Hypothalamus (tissue), 51 donors: ENCODE measurements at places on chromosomes 5 and 9.

DNA sequence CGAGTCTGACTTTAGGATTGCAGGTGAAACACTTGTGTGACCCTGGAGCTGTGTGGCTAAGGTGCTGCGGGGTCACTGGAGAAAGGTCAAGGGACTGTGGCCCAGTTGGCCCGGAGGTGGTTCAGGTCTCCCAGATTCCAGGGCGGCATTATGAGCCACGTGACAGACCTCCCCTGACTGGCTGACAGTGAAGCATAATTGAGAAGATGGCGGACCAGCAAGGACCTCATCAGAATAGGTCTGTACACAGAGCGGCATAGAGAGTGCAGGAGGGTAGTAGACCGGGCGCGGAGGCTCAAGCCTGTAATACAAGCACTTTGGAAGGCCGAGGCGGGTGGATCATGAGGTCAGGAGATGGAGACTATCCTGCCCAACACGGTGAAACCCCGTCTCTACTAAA lies 815 bp upstream of the ODF2 start:
- no peak for DNase-seq

GRCh38 chr9:14106699-14107098 lies 207.2 kb downstream of the NFIB start:
- no peak for DNase-seq

DNA sequence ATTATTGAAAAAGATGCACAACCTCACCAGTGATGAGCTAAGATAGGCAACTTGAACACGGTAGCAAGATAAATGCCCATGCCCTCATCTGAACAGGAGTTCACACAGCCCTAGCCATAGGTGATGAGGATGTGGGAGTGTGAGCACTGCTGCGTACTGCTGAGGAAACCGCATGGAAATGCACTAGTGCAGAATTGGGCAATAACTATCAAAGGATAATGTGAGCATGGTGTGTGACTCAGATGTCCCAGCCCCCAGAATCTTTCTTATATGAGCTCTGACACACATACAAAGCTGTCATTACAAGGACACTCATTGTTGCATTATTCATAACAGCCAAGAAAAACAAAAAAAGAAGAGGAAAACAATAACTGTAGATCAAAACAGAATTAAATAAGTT lies 521.2 kb downstream of the IRX1 start:
- DNase-seq: no peak

DNA sequence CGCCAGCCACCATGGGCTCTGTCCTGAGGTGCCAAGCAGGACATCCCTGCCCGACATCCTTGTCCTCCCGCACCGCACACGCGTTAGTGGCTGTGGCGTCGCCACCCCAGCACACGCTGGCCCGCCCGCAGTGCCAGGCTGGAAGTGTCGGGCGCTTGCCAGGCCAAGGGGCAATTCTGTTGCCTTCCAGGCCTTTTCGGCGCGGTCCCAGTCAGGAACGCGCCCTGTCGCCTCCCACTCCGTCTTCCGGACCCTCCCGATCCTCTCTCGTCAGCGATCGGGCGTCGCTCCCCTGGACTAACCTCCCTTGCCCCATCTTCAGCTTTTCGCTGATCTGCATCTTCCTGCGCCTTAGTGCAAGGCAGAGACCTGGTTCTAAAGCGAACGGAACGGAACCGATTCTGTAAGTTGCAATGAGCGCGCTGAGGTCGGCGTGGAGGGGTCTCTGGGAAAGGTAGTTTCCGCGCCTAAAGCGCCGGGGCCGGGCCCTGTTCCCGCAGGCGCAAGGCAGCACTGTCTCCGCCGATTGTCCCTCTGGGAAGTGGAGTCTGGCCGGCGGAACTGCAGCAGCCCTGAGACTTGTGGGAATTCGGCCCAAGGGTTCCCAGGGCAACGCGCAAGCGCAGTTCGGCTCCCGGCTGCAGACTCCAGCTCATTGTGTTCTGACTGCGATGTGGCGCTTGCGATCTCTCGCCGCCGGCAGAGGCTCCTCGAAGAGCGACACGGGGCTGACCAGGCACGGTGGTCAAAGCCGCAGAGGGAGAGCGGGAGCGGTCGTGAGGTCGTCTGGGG lies at the start of gene ZNF454:
TSS of gene ZNF454 (plus strand) at position 630 of the 792 bp plus-strand sequence. CDS start 1,594 bp downstream, outside the sequence.
- peak; percentile 90 for DNase-seq

DNA sequence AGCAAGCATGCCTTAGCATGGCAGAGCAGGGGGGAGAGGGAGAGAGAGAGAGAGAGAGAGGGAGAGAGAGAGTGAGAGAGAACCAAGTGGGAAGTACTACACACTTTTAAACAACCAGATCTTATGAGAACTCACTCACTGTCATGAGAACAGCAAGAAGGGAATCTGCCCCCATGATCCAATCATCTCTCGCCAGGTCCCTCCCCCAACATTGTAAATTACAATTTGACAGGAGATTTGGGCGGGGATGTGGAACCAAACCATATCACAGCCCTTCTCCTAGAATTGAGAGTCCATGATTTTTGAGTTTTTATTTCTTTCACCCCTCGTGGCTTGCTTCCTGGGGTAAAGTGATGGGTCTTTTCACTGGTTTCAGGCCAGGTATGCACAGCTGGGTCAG lies 98.8 kb downstream of the DOCK2 start:
- no peak for DNase-seq

DNA sequence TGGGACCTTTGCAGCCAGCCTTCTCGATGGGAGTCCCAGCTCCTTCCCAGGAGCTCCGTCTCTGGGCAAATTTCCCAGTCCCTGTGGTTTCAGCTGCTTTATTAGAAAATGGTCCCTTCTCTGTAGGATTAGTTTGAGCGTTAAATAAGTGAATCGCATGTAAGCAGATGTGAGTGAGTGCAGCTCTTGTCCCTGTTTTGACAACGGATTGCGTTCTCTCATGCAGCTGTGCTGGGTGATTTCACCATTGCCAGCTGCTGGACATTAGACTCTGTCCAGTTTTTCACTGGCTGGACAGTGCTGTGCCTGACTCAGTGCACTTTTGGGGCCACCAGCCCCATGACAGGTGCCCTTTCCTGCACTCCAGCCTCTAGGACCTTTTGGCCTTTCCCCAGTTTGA lies 11.6 kb upstream of the CEL start:
- no peak for DNase-seq

- DNase-seq: no peak
Measured at GRCh38 chr5:134127376-134127861, 12.9 kb downstream of the TCF7 start.

- no peak for DNase-seq
Measured at GRCh38 chr9:372128-372527, 157.5 kb downstream of the DOCK8 start.

GRCh38 chr5:39977066-39977655 lies 552.4 kb upstream of the DAB2 start:
- no peak for DNase-seq

GRCh38 chr9:14311171-14311949 lies 2.6 kb downstream of the NFIB start:
- DNase-seq: no peak

- no peak for DNase-seq
Measured at GRCh38 chr5:24472518-24472917, 172.3 kb downstream of the CDH10 start.

DNA sequence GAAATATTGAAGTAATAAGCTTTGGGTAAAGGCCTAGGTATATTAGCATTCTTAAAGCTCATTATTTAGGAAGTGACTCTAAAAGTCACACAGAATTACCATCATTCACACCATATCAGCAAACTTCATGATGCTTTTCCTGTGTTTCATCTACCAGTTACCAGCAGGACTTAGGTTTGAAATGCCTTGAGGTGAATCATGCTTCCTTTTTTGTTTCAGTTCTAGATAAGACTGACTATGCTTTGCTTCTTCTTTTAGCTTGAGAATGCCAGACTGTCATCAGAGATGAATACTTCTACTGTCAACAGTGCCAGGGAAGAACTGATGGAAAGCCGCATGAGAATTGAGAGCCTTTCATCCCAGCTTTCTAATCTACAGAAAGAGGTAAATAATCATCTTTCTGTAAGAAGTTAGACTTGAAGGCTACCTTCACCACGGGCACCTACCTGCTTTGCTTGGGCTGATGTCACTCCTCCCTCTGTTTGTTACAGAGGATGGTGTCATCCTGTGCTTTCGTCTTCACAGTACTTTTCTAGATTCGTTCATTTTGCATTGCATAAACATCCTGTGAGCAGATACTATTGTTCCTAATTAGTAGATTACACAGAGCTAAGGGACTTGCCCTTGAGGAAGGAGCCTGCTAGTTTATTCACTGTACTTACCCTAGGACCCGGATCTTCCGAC lies 34.7 kb downstream of the LMNB1 start:
- DNase-seq: no peak

DNA sequence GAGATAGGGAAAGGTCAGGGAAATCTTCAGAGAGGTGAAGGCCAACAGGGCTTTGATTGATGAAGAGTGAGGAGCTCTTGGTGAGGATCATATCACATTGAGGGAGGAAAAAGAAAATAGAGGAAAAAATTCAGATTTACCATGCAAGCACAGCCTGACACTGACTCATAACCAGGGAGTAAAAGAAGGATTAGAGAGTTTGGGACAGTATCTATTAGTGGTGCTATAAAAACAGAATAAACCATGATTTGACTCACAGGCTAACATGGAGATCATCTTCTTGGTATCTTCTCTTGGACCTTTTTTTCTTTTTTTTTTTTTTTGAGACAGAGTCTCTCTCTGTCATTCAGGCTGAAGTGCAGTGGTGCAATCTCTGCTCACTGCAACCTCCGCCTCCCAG lies 44.4 kb downstream of the MUSK start:
- DNase-seq: no peak

- DNase-seq: no peak
Measured at GRCh38 chr9:106593201-106593600, 269.8 kb upstream of the ZNF462 start.

GRCh38 chr9:26524267-26524666 lies 368.3 kb downstream of the CAAP1 start:
- DNase-seq: no peak

- no peak for DNase-seq
Measured at GRCh38 chr9:73219985-73220626, 68.4 kb downstream of the ANXA1 start.

GRCh38 chr5:179382486-179382885 lies 37.2 kb upstream of the ADAMTS2 start:
- DNase-seq: no peak

DNA sequence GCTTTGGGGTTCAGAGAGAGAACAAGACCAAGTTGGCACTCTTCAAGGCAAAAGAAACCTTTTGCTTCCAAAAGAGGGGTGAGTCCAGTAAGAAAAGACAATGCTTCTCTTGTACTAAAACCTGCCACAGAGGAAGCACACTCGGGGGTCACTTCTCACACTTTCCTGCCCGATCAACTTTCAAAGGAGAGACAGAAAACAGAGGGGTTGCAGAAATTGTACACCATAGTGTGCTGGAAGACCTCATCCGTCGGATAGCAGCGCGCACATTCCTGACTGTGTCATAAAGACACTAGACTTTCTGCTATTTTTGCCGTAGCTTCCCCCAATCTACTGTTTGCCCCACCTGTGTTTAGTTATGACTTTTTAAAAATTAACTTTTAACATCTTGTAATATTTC lies 66.9 kb downstream of the OR2K2 start:
- no peak for DNase-seq

- DNase-seq: no peak
Measured at GRCh38 chr5:135276151-135276550, 122.9 kb downstream of the MACROH2A1 start.

DNA sequence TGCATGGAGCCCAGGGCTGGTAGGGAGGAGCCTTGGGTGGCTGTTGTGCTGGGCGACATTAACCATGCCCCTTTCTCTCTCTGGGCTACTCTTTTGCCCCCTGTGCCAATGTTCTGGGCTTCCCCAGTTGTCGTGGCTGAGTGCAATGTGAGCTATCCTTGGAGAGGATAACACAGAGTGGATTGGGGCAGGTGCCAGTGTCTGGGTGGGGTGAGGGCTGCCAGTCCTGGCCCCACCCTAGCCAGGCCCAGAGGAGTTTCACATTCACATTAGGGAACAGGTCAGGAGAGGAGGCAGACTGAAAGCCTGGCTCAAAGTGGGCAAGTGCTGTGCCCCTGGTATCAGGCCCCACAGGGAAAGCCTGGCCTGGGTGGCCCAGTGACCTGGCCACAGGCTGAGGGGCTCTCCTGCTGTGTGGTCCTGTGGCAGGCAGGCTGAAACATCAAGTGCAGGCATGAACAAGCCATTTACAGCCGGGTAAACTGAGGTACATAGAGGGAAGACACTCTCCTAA lies 7.5 kb upstream of the NDST1 start:
- no peak for DNase-seq

DNA sequence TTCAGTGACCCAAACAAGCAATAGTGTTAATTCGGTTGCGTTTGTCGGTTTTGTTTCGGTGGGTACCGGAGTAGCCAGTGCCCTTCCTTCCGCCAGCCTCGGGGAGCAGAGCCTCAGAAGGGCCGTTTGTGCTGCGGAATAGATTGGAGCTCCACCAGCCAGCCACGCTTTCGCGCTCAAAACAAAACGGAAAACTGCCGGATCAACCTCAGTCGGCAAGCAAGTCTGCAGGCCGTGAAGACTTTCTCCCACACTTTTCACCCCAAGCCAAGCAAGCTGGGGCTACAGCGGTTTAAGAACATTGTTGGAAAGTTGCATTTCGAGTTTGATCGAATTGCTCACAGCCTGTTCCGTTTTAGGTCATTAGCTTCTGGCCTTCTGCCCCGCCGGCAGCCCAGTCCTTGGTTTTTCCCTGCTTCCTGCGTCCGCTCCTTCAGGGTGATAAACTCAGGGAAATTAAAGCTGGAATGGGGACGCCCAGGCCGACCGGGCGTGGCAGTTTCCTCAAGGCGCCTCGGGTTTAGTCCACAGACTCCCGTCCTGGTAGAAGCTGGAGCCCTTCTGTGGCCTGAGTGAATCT lies 803 bp upstream of the CCNO start:
- DNase-seq: no peak

- no peak for DNase-seq
Measured at GRCh38 chr9:2802494-2802921, 41.4 kb downstream of the PUM3 start.

DNA sequence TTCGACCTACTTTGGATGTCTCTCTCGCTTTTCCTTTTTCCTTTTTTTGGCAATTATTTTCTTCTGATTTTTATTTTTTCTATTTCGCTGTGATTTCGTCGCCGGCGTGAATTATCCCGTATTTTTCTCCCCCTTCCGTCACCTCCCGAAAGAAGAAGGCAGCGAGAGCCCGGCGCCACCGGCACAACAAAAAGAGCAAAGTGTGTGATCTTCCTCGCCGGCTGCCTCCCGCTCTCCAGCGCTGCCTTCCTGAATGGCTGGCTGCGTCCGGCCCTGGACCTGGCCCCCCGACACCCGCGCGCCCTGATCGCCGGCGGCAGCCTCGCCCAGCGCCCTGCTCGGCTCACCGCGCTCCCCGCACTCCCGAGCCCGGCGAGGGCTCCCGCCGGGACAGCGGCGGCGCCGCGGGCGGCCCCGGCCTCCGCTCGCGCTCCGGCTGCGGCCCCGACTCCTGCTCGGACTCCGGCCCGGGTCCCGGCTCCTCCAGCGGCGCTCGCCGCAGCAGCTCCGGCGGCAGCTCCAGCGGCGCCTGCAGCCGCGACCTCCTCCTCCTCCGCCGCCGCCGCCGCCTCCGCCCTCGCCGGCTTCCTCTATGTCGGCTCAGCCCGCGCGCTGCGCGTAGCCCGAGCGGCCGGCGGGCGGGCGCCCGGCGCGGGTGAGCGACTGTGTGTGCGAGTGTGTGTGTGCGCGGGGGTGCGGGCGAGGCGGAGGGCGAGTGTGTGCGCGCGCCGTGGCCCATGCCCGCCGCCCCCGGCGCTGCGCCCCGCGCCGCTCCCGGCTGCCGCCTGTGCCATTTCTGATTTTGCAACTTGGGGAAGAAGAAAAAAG lies 960 bp downstream of the NR2F1 start:
- peak; percentile 53 for DNase-seq
